ENCODE measurements at places on chromosomes 1 and 21.
A peak's percentile ranks its signal among the peaks of the same experiment; 100 is the strongest.

DNA sequence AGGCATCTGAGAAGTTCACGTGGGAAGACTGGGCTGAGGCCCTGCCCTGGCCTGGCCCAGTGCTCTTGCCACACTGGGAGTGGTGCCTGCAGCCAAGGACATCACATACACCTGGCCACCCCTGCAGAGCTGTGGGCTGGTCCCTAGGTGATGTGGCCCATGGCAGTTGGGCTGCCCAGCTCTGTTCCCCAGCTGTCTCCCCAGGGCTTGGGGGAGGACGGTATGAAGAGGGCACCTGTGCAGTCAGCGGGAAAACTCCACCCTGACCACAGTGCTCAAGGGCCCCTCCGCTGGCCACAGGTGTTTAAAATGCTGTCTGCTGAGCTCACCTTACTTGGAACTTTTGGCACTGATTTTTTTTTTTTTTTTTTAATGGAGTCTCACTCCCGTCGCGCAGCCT is 120.4 kb upstream of the SLC25A33 start:
- no peak for DNase-seq

- no peak for DNase-seq
These were observed 4.8 kb upstream of the SIM2 start for GRCh38 chr21:36694031-36694515.

DNA sequence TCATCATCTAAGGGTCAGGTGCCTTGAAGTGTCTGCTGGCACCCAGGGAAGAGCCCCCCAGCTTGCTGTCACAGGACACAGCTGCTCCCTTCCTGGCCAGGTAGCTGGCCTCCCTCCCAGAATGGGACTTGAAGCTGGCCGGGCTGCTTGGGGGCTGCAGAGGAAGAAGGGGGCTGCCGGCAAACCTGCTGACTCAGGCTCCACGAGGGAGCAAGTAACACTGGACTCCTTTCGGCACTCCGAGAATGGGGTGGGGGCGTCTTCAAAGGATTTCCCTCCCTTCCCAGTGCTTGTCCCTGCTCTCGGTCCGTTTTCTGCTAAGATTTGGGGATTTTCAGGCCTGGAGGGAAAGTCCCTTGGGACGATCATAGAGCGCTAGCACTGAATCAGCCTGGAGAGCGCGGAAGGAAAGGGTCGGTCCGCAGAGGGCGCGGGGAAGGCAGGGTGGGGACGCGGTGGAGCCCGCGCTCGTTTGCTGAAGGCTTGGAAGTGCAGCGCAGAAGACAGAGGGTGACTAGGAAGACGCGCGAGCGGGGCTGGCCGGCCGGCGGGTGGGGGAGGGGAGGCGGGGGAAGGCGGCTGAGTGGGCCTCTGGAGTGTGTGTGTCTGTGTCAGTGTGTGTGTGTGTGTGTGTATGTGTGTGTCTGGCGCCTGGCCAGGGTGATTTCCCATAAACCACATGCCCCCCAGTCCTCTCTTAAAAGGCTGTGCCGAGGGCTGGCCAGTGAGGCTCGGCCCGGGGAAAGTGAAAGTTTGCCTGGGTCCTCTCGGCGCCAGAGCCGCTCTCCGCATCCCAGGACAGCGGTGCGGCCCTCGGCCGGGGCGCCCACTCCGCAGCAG is at the start of gene CSF1:
Gene CSF1, plus strand, starts transcription at position 727 of the 840 bp plus-strand sequence. CDS start 175 bp downstream, outside the sequence.
- DNase-seq: peak; percentile 88

DNA sequence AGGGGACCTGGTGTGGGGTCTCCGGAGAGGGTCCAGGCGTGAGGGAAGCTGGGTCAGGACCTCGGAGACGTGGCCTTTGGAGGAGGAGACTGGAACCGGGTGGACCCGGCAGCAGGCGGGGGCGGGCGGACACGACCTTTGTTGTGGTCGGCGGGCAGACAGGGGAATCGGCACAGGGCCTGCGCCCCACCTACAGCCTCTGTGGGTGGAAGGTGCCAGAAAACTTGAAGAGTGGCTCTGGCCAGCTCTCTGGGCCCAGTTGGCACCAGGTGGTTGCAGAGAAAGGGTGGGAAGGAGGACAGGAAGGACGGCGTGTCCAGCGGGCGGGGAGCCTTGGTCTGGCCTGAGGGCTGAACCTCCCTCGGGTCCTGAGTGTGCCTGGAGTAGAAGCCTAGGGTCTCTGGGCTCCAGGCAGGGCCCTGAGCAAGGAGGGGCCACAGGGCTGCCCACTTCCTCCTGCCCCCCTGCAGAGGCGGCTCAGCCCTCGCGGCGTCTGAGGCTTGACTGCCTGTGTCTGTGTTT is 7.7 kb upstream of the TTLL10 start:
- DNase-seq: no peak

DNA sequence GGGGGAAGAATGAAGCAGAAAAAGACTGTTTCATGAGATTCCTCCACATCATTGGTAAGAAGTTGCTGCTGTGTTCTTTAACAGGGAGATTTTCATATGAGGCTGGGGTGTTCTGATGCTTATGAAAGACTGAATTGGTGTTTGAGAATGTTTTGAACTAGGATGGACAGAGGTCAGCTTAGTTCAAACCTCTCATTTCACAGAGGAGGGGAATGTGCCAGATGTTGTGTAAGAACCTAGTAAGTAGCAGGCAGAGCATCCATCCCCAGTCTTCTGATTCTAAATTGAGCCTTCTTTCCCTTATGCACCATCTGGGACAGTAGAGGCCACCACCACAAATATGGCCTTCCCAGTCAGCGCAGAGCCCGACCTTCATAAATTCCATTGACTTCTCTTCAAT is 43.7 kb downstream of the SAMD13 start:
- DNase-seq: no peak

DNA sequence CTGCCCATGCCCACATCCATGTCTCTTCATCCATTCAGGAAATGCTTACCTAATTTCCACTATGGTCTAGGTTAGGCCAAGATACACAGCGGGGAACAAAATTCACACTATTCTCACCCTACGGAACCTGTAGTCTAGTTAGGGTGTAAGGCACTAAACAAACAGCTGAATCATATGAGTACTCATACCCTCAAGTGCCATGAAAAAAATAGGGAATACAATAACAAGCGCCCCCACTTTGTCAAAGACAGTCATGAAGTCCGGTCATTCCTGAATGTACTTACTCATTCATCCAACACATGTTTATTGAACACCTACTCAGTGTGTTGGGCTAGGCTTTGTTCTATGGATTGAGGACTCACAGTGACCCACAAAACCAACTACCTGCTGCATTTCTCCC is 6.2 kb upstream of the FYB2 start:
- no peak for DNase-seq

- DNase-seq: peak; percentile 72
These were observed 34.5 kb downstream of the OR10R2 start for GRCh38 chr1:158506369-158506987.

DNA sequence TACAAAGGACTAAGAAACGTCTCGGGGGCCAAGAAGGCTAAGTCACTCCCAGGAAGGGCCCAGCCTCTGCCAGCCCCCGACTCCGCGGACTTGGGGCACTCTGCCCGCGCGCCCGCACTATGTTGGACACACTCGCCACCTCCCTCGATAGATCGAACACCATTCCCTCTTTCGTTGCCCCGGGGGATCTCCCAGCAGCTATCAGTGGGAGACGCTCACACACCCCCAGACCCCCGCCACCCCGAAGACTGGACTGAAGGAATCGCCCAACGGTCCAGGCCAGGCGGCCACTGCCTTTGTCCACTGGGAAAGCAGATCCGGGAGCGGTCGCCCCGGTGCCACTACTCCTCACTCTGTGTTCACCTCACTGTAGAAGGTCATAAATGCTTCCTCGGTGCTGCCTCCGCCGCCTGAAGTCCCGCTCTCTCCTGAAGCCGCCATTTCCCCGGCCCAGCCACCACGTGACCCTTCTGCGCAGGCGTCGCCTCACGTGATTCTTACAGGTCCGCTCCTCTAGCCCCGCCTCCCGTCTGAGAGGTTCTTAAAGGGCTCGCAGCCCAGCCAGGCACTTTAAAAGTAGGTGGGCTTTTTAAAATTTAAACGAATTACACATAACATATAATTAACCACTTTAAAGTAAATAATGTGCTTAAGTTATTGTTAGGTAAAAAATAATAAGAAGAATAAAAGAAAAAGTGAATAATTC is at the start of gene DNAJC8:
Gene DNAJC8, minus strand, starts transcription at position 472 of the 706 bp plus-strand sequence. Its CDS starts 31 bp downstream, at position 441.
- peak; percentile 94 for DNase-seq

GRCh38 chr1:151175863-151176262 is at the start of gene TMOD4:
Gene TMOD4 (minus strand): TSS chr1:151175981. CDS start chr1:151174875, 1,106 bp downstream.
- DNase-seq: peak; percentile 28

DNA sequence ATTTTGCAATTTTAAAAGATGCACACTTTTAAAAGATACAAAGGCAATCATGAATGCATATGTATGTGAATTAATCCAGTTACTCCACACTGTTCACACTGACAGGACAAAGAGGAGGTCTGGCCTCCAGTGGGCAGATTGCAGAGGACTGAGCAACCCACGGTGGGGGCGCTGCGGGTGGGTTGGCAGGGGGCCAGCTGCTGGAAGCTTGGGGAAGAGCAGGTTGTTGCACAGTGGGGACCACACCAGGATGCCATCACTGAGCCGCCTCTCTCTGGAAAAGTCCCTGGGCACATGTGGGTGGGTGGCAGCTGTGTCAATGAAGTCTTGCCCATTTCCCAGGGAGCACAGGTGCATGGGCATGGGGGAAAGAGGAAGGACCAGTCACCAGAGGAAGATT is 12.7 kb upstream of the PADI4 start:
- no peak for DNase-seq

- no peak for DNase-seq
These were observed at the start of gene KCNT2 for GRCh38 chr1:196608390-196609369. Gene KCNT2 (minus strand): TSS chr1:196608440. CDS start chr1:196608309, 131 bp downstream.

DNA sequence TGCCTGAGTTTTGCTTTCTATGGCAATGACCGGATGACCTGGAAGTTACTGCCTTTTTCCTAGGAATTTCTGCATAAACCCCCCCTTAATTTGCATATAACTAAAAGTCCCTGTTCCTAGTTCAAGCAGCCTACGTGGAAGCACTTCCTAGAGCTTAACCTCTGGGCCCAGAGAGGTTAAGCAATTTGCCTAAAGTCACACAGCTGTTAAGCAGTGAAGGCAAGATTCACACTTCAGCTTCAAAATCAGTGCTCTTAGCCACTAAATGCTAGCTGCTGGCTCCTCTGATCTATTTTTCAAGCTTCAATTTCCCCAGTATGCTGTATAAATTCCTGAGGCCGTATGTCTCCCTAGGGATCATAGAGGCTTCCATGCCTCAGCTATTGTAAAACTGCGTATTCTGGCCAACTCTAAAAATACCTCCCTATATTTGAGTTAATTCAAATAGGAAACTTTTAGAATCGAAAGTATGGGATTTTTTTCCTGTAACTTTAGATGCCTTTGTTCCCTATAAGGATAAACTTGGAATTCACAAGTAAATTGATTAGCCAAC is 53.1 kb upstream of the CD5L start:
- no peak for DNase-seq

- DNase-seq: no peak
These were observed 11.8 kb downstream of the TMEM35B start for GRCh38 chr1:34973326-34973725.

DNA sequence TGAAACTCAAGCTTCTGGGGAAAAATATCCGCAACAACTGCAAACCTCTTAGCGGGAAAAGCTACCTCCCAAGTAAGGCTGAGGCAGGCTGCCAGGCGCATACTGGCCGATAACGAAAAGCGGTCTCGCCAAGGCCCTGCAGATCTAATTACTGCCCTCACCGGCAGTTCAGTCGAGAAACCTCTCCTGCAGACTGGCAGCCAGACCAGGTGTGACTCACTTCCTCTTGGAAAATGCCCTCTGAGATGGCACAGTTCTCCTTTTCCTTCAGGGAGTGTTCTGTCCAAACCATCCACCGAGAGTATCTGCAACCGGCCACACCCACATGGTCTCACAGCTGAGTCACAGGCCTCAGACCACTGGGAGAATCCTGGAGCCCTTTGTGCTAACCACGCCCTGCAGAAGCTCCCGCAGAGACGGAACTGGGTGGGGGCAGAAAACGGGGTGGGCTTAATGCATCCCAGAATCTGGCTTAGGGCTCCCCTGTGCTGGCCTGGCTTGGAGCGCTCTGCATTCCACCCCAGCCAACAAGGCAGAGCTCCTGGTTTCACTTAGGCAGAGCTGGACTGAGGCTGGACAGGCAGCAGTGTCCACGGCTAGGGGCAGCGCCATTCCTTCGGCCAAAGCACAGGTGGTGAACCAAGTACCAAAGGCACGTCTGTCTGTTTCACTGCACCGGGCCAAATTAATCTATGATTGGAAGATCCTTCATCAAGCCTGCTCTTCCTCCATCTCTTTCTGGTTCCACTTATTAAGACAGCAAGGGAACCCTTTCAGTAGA is 1.2 kb downstream of the S100A10 start:
- DNase-seq: peak; percentile 95

DNA sequence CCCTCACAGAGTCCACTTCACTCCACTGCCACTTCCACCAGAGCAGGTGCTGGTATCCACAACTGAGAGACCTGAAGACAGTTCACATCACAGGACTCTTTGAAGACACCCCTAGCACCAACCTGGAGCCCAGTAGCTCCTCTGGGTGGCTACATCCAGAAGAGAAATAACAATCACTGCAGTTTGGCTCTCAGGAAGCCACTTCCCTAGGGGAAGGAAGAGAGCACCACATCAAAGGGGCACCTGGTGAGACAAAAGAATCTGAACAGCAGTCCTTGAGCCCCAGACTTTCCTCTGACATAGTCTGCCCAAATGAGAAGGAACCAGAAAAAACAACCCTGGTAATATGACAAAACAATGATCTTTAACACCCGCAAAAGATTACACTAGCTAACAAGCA is 113.2 kb downstream of the TENT5C start:
- DNase-seq: no peak

GRCh38 chr1:227741166-227741870 is 6.1 kb downstream of the SNAP47 start:
- no peak for DNase-seq

DNA sequence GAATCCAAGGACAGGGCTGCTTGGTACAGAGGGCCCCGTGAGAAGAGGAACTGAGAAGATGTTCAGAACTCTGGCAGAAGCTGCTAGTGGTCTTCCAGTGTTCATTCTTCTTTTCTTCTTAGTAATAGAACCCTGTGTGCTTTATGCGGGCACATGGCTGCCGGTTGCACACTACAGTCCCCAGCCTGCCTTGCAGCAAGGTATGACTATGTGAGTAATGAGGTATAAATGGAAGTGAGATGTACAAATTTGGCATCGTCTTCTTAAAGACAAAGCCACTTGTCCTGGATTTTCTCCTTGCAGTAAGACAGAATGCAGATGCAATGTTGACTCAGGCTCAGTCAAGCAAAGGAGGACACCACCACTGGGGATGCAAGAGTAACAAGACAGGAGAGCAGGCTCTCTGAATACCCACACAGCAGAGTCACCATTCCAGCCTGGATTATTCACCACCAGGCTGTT is 15.0 kb upstream of the ATP1B1 start:
- no peak for DNase-seq

GRCh38 chr1:98422816-98423215 is 238.7 kb upstream of the SNX7 start:
- no peak for DNase-seq

- DNase-seq: no peak
These were observed 27.1 kb upstream of the HHAT start for GRCh38 chr1:210301615-210302000.
